Uterus (tissue), 4 donors: ENCODE measurements at places on chromosomes 16 and 17.

DNA sequence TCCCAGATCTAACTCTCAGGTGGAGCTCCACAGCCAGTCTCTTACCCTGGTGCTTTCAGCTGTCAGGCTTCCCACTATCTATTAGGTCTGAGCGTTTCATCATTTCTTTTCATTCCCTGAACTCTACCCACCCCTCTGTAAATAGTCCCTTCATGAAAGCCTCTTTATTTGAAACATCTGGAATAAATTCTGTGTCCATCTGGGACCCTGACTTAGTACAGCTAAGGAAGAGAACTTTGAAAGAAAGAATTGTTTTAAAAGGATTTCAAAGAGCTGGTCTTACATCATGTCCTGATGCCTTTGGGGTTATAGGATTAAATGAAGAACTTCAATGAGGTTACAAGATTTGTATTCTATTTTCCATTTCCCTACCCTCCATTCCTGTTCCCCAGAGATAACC lies 388.5 kb upstream of the CA10 start:
- no peak for DNase-seq

DNA sequence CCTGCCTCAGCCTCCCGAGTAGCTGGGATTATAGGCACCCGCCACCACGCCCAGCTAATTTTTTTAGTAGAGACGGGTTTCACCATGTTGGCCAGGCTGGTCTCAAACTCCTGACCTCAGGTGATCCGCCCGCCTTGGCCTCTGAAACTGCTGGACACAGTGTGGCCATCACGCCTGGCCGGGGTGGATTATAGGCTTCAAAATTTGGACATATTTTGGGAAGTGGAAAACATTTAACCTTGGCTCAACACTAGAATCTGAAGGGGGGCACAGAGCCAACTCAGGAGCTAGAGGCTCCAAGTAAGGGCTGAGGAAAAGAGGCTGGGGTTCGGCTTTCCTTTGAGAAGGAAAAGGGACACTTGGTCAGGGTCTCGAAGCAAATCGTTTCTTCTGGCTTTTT lies 2.2 kb upstream of the CDK5R1 start:
- DNase-seq: no peak

DNA sequence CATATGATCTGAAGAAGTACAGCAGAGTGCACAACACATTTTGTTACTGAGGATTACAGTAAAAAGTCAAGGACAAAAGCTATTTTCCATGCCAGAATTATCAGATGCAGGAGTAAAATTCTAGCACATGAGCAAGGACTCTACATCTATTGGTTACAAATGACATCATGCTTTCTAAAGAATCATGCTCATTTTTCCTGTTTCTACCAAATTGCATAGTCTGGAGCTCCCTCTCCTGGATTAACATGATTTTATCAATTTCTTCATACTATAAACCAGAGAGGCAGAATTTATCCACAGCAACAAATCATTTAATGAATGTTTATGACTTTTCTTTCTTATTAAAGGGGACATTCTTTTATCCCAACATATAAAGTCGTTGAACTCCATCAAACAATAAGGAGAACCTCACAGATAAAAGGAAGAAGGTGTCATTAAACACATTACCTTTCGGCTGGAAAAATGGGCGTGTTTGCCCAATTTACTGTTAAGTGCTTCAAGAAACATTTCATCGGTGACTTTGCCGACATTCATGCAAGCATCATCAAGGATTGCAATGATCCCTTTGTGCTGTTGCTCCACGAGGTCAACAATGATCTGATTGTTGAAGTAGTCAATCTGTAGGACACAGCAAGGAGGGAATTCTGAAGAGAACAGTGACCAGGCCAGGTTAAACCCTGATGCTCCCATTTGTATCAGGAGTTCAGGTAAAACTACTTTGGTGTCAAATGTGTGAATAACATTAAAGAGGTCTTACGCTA lies 121.7 kb downstream of the MYO1D start:
- no peak for DNase-seq

DNA sequence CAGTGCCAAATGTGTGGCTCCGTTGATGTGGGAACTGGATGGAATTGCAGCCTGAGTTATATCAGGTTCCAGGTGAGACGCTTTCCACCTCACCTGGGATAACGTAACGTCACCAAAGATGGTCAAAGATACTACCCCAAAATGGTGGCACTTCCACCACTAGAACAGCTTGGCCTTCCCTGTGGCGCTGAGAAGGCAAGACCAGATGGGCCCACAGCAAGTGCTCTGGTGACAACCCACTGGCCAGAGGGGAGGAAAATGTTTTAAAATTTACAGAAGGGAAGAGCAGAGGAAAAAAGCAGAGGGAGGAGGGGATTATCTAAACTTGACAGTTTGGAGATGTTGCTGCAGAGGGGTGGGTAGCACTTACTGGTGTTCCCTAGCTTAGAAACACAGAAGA lies 7.5 kb upstream of the ITGA2B start:
- no peak for DNase-seq

GRCh38 chr17:79212149-79213087 lies 137.8 kb downstream of the ENGASE start:
- DNase-seq: no peak

DNA sequence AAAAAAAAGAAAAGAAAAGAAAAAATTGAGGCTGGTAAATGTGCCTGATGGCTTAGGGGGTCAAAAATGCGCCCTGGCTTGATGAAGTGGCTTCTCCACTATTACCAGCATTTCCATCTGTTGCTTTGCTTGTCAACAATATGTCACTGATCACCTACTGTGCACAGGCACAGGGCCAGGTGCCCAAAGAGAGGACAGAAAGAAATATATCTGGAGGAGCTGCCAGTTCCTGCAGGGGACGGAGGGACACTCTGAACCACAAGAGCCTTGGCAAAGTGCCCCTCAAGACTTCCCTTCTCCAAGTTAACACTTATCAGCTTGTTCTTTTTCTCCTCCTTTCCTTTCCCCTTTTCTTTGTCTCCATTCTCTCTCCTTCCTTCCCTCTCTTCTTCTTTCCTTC lies 34.7 kb downstream of the GINS3 start:
- no peak for DNase-seq

DNA sequence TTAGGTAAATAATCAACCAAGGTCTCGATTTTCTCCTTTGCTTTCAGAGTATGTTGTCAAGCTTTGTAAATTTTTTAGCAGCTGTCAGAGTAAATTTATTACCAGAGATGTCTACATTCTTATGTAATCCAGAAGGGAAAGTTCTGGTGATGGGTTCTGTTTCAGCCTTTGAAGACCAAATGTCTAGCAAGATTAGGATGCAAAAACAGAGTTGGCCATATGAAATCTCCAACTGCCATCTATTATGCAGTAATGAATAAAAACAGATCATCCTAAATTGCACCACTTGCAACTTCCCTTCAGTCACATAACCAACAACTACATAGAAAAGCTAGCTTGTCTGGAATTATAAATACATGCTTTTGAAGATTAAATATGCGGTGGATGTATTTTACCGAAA lies 826.8 kb upstream of the KIF2B start:
- DNase-seq: no peak
